SK-N-SH (cell line): ENCODE measurements at places on chromosomes 4 and X. TPM values are rescaled to one million over a fixed set of nuclear protein-coding genes. Genes with fewer than 3 reads are reported as not detected.

The SPANXN4 gene
- polyA plus RNA-seq: not detected in 2 replicates

DNA sequence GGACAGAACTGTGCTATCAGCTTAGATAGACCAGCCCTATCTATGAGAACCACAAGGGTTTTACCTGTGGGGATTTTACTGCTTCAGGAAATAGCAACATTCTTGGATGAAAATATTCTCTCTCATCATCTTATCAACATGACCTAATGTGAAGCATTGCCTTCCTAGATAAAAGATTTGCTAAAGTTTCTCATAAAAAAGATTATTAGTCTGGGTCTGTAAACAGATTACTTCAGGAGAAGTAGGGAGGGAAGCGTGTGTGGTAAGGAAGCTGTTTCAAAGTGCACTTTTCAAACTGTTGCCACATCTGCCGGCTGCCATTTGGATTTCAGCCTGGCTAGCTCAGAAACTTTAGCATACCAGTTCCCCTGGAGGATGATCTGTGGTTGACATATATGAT lies at the start of gene NOX1:
TSS of gene NOX1 (minus strand) at position 35 of the 400 bp plus-strand sequence. CDS start 220 bp downstream, outside the sequence.
- no peak within 1 kb of the TSS for H3K4me3 ChIP-seq
- no peak for DNase-seq
- H3K4me1 ChIP-seq: no peaks in the 10 kb centered on the region

GRCh38 chr4:151850791-151851213 lies 90.0 kb upstream of the GATB start:
- no peaks in the 10 kb centered on the region for H3K36me3 ChIP-seq
- H3K27me3 ChIP-seq: no peaks in the 10 kb centered on the region; the same call in 1 of the 2 replicates
- no peak for DNase-seq
- no peak overlapping the region for H3K27ac ChIP-seq

DNA sequence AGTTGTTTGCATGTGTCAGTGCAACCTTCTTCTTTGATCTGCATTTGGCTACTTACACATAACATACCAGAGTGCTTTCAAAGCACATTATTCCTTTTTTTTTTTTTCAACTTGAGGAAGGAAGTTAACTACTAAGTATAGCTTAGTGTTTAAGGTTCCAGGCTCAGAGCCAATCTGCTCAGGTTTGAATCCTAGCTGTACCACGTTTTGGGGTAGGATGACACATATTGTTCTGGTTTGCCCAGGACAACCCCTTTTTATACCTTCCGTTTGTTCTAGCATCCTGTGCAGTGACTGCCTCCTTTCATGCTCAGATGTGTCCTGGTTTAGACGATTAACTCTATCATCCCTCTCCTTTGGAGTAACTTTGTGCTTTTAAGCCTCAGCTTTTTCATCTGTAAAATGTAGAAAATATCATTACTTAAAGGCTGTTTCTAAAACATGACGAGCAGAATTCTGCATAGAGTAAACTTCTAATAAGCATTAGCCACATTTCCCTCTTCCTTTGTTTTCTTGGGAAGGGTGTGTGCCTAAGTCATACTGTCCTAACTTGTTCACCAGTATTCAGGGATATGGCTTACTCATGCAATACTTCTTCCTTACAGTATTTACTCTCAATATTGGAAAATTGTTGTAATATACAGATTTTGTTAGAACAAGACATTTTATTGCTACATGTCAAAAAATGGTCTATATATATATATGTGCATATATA lies 281.3 kb downstream of the C4orf33 start:
- no peaks in the 10 kb centered on the region for H3K27me3 ChIP-seq
- no peak for DNase-seq
- H3K27ac ChIP-seq: no peak overlapping the region
- no peak overlapping the region for H3K4me3 ChIP-seq

The HAUS7 gene
- 27.1 and 39.7 TPM in 2 replicates for polyA plus RNA-seq

The CFAP99 gene
- polyA plus RNA-seq: 0.13 and 0.55 TPM in 2 replicates

- DNase-seq: no peak
- no peaks in the 10 kb centered on the region for H3K4me1 ChIP-seq
- H3K27ac ChIP-seq: no peak overlapping the region
- H3K36me3 ChIP-seq: no peaks in the 10 kb centered on the region
These were observed 231.0 kb downstream of the SPOCK3 start for GRCh38 chr4:167003326-167003725.

- no peaks in the 10 kb centered on the region for H3K36me3 ChIP-seq
- DNase-seq: no peak
- H3K27ac ChIP-seq: no peak overlapping the region; the same call in 1 of the 2 replicates
- no peaks in the 10 kb centered on the region for H3K27me3 ChIP-seq
- no peak overlapping the region for H3K4me3 ChIP-seq
These were observed 181.1 kb downstream of the EVC2 start for GRCh38 chr4:5527211-5527610.

GRCh38 chr4:169090484-169091215 lies 80.6 kb upstream of the CBR4 start:
- DNase-seq: no peak
- peaks cover 26% of the 10 kb centered on the region; the same call in 1 of the 2 replicates for H3K36me3 ChIP-seq
- H3K4me3 ChIP-seq: no peak overlapping the region

- peaks cover 2% of the 10 kb centered on the region; the same call in 1 of the 2 replicates for H3K4me1 ChIP-seq
- no peak overlapping the region for H3K27ac ChIP-seq
- no peak overlapping the region for H3K4me3 ChIP-seq
- no peaks in the 10 kb centered on the region for H3K36me3 ChIP-seq
- no peak for DNase-seq
These were observed 26.5 kb downstream of the MSL3 start for GRCh38 chrX:11784543-11784942.

DNA sequence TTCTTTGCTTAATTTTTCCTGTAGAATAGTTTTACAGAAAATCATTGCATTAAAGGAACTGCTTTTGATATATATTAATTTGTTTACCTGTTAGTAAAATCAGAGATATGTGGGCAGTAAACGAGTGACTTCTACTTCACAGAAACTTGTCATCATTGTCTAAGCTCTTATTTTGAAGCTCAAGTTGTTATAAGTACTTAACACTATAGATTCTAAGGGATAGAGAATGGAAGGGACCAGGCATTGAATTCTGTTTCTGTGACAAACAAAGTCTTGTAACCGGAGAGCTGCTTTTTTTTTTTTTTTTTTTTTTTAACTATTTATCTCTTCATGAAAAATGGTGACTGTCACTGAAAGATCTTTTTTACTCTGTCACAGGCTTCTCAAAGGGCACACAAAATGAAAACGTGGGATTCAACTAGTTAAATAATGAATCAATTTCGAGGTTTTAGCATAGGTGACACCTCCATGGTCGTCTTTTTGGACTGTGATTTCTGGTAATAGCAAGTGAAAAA lies 14.4 kb downstream of the STK26 start:
- 0 out of 2 replicates have a peak, but pooled peaks cover 4% of the 10 kb centered on the region for H3K27me3 ChIP-seq
- no peak overlapping the region for H3K4me3 ChIP-seq
- H3K4me1 ChIP-seq: no peaks in the 10 kb centered on the region
- no peaks in the 10 kb centered on the region for H3K36me3 ChIP-seq
- DNase-seq: no peak

DNA sequence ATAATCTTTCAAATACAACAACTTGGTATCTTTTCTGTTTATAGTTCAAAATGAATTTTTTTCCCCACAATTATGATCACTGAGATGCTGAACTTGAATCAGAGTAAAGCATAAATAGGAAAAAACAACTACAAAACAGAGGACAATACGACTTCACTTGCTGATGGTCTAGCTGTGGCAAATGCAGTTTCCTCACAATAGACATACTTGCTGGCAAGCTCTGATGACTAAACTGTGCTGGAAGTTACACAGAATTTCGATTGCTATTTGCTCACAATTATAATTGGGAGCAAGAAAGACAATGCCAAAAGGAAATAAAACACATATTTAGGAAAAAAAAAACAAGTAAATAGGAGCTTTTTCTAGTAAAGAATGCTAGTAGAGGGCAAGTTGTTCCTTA lies 14.7 kb downstream of the VEGFC start:
- peaks cover 28% of the 10 kb centered on the region for H3K4me1 ChIP-seq
- DNase-seq: no peak
- H3K4me3 ChIP-seq: no peak overlapping the region; the same call in 1 of the 2 replicates
- peak overlapping the region; percentile 43; the same call in 1 of the 2 replicates for H3K27ac ChIP-seq
- peaks cover 32% of the 10 kb centered on the region for H3K36me3 ChIP-seq
- H3K27me3 ChIP-seq: no peaks in the 10 kb centered on the region

GRCh38 chr4:17033768-17034181 lies 135.3 kb upstream of the LDB2 start:
- no peaks in the 10 kb centered on the region for H3K27me3 ChIP-seq
- DNase-seq: no peak
- peaks cover 28% of the 10 kb centered on the region; the same call in 1 of the 2 replicates for H3K4me1 ChIP-seq
- no peak overlapping the region for H3K4me3 ChIP-seq
- no peak overlapping the region for H3K27ac ChIP-seq

The PABPC5 gene
- 0.31 and 0.55 TPM in 2 replicates for polyA plus RNA-seq

DNA sequence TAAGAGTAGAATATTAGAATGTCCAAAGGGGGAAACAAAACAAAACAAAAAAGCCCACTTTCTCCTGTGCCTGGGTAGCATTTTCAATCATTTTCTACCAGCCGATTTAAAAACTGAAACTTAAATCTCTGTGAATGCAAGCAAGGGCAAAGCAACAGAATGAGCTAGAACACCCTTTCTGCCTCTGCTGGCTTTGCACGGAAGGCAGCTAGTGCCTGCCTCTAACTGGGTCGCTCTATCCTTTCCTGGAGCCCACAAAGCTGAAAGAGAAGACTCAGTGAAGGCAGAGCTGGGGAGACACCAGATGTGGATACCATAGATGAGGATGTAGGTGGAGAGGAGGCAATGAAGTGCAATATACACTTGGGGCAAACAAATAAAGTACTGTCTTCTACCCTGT lies 248.9 kb upstream of the TTC29 start:
- no peak overlapping the region for H3K4me3 ChIP-seq
- H3K4me1 ChIP-seq: no peaks in the 10 kb centered on the region; the same call in 1 of the 2 replicates
- no peak overlapping the region for H3K27ac ChIP-seq
- H3K27me3 ChIP-seq: no peaks in the 10 kb centered on the region
- DNase-seq: no peak

DNA sequence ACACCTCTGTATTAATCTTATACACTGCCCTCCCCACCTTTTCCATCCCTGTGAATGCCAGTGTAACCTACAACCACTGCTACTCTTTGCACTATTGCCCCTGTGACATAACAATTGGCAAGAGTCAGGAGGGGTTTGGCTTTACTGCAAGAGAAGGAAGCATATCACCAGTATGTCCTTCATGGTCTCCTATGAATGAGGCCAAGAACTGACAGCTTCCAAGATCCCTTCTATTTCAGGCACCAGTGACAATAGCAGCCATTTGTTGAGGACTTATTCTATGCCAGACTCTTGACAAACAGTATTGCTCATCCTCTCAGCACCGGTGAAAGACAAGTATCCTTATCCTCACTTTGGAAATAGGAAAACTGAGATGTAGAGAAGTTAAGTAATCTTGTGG lies 363.9 kb downstream of the MID1IP1 start:
- H3K4me1 ChIP-seq: no peaks in the 10 kb centered on the region
- no peak overlapping the region for H3K27ac ChIP-seq
- H3K27me3 ChIP-seq: peaks cover 39% of the 10 kb centered on the region; the same call in 1 of the 2 replicates
- H3K36me3 ChIP-seq: no peaks in the 10 kb centered on the region
- no peak for DNase-seq
- H3K4me3 ChIP-seq: no peak overlapping the region

GRCh38 chr4:147782087-147782781 lies 50.3 kb downstream of the ARHGAP10 start:
- no peaks in the 10 kb centered on the region for H3K36me3 ChIP-seq
- no peak overlapping the region for H3K4me3 ChIP-seq
- no peaks in the 10 kb centered on the region for H3K27me3 ChIP-seq
- DNase-seq: no peak
- peaks cover 31% of the 10 kb centered on the region for H3K4me1 ChIP-seq

DNA sequence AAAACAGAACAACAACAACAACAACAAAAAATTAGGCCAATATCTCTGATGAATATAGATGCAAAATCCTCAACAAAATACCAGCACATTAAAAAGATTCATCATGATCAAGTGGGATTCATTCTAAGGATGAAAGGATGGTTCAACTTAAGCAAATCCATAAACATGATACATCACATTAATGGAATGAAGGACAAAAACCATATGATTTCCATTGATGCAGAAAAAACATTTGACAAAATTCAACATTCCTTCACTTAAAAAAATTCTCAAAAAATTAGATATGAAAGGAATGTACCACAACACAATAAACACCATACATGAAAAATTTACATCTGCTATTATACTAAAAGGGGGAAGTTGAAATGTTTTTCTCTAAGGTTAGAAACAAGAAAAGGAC lies 103.3 kb downstream of the IL15 start:
- no peaks in the 10 kb centered on the region for H3K36me3 ChIP-seq
- H3K4me3 ChIP-seq: no peak overlapping the region
- no peak overlapping the region for H3K27ac ChIP-seq
- H3K27me3 ChIP-seq: no peaks in the 10 kb centered on the region
- DNase-seq: no peak
- no peaks in the 10 kb centered on the region for H3K4me1 ChIP-seq

The VSIG1 gene
- not detected in 2 replicates for polyA plus RNA-seq

DNA sequence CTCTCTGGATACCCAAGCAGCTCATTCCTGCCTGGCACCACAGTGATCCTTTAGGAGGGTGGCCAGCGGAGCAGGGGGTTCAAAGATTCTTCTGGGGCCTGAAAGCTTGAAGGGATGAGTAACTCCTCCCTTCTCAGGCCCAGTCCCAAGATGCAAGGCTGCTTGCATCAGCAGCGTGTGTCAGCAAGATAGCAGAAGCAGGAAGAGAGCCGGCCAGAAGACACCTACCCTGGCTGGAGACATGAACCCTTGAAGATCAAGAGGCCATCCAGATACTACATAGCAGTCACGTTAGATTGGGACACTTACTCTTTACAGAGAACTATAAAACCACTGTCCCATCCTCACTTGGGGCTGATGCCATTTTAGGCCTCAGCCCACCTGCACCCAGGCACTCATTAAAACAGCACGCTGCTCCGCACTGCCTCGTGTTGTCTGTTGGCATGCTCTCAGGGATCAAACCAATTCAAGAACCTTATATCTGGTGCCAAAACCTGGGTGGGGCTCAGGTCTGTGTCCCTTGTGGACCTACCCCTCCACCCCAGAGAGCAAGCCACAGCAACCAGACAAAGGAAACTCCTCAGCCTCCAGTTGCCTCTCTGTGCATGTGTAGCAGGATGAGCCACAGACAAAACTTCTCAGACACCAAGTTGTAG lies 6.5 kb downstream of the UGT2B17 start:
- no peak for DNase-seq
- no peak overlapping the region for H3K4me3 ChIP-seq
- no peak overlapping the region for H3K27ac ChIP-seq
- H3K4me1 ChIP-seq: no peaks in the 10 kb centered on the region

The FAAH2 gene
- polyA plus RNA-seq: 0.05 and 0.23 TPM in 2 replicates

- no peak for DNase-seq
- H3K4me1 ChIP-seq: no peaks in the 10 kb centered on the region
- no peak overlapping the region for H3K27ac ChIP-seq
- no peak overlapping the region for H3K4me3 ChIP-seq
- no peaks in the 10 kb centered on the region for H3K27me3 ChIP-seq
These were observed 254.6 kb downstream of the CHIC1 start for GRCh38 chrX:73817393-73818199.

- H3K4me1 ChIP-seq: no peaks in the 10 kb centered on the region
- DNase-seq: no peak
- no peaks in the 10 kb centered on the region for H3K36me3 ChIP-seq
- H3K27ac ChIP-seq: no peak overlapping the region
- H3K4me3 ChIP-seq: no peak overlapping the region
- no peaks in the 10 kb centered on the region for H3K27me3 ChIP-seq
These were observed 96.7 kb downstream of the NAF1 start for GRCh38 chr4:163070023-163070422.
